ENCODE measurements at places on chromosomes 12 and 14.

GRCh38 chr14:31877255-31877798 lies 199.8 kb upstream of the ARHGAP5 start:
- DNase-seq: no peak

DNA sequence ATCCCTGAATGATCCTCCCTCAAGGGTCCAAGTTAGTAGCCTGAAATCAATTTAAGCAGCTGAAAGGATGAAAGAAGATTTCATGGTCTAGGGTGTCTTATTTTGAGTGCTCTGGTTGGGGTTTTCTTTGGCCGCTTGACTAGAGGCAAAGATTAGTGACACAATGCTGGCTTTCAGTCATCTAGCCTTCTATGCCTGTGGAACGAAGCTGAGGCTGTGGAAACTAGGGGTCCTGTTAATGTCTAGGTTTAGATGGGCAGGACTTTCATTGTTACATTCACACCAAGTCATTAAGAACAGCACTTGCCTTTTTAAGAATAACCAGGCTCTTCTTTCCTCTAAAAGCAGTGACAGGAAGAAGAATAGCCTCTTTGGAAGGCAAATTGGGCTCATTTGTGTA lies 253.8 kb upstream of the E2F7 start:
- no peak for DNase-seq

- DNase-seq: no peak
These were observed 87.6 kb upstream of the PRB2 start for GRCh38 chr12:11482955-11483354.

- no peak for DNase-seq
These were observed 166.2 kb downstream of the ADGRD1 start for GRCh38 chr12:131119936-131120335.

DNA sequence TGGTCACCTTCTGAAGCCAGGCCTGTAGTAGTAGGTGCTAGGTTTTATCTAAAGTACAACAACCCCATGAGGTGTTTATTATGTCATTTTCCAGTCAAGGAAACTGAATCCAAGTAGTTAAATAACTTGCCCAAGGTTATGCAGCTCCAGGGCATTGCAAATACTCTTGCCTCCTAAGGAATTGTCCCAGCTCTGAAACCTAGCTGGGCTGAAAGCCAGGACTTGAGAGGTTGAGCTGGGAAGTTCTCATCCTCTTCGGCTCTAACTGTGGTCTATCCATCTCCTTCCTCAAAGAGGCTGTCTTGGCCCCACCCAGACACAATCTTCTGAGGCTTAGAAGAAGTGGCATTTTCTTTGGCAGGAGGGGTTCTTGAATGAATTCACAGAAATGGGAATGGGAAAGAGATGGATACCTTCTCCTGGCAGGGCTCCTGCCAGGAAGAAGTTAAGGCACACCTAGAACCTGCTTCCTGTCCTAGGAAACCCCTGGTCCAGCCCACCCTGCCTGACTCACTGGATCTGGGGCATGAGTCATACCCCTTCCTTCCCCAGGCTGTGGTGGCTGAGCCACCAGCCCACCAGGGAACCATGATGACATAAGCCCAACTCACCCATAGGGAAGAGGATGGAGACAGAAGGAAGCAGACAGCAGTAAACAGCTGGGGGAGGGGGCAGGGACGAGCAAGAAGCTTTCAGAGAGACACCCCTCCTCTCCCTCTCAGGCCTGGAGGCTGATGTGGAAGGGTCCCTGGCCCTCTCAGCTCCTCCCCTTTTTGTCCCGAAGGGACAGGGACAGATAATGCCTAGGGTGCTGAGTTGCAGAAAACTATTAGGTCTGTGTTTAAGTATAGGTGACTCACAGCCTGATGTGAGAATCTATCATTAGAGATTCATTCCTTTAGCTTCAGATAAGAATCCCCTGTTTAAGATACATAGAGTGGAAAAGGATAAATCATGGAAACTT lies 2.1 kb upstream of the PLEK2 start:
- peak; percentile 74 for DNase-seq

- DNase-seq: no peak
These were observed 74.7 kb downstream of the APAF1 start for GRCh38 chr12:98719515-98720504.

- no peak for DNase-seq
These were observed 80.8 kb upstream of the REP15 start for GRCh38 chr12:27615331-27615891.

DNA sequence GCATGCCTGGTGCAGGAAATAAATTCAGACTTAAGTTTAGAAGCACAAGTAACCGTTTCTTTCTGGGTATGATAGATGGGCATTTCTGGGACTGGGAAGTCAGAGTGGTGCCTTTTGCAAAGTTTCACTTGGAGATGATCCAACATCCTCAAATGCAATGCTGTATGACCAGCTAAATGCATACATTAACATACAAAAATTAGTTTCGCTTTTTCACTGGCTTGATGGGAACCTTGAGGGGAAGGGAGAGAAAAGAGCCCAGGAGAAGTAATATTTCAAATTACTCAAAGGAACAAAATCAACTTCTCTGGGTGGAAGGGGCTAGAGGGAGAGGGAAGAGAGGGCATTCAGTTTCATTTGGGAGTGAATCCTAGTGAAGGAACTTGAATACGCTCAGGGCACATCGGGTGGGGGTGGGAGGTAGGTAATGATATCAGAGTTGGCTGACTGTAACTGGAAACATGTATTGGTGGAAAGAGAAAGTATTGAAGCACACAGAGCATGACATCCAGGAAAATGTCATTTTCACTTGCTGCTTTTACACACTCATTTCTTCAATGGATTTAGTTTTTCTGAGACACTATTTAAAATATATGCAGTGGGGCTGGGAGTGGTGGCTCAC lies 175.5 kb downstream of the PTPRO start:
- DNase-seq: no peak

DNA sequence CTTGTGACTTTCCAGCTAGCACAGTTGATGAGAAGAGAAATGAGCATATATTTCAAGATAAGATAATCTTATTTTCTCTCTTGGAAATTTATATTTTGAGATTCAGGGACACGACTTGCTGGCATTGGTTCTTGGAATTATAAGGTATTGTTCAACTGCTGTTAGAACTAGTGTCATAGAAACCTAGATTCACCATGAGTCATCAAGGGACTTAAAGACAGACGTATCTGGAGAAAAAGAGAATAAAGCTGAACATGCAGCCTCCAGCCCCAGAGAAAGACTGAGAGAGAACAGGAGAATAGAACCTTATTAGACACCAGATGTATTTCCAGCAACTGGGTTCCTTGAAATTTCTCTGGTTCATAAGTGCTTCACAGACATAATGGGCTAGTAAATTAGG lies 194.4 kb upstream of the PPFIA2 start:
- no peak for DNase-seq

- no peak for DNase-seq
These were observed 166.5 kb downstream of the ZFP36L1 start for GRCh38 chr14:68626386-68626785.

Data from HS-5 (cell line).